Stimulated activated CD4-positive, alpha-beta T cell treated with anti-CD3 and anti-CD28 coated beads, Interleukin-1b, Interleukin-23, amount 100 ng/mL, for 4 hours (primary cell): ENCODE measurements at places on chromosomes 11 and 22.

DNA sequence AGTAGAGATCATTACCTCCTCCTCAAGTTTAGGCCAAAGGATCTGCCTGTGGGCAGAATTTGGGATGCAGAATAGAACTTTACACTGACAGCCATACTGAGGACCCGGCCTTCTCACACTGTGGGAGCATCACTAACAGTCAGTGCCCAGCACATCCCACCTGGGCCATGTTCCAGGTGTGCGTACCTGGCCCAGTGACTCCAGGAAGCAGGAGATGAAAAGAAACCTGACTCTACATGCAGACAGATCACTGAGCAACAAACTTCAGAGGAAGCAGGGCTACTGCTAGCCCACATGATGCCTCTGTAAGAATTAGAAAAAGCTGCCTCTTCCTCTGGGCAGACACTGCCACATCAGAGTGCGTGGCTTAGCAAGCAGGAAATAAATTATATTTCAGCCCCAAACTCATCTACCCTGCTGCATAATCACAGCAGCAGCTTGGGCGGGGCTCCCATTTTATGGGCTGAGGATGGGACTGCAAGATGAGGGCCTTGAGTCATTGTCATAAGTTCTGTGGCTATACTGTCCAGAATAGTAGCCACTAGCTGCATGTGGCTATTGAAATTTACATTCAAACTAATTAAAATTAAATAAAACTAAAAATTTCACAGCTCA, 6.0 kb upstream of the LMO2 start:
- DNase-seq, result no peak

GRCh38 chr11:62925745-62926679, 4.8 kb upstream of the CHRM1 start:
- no peak for DNase-seq

DNA sequence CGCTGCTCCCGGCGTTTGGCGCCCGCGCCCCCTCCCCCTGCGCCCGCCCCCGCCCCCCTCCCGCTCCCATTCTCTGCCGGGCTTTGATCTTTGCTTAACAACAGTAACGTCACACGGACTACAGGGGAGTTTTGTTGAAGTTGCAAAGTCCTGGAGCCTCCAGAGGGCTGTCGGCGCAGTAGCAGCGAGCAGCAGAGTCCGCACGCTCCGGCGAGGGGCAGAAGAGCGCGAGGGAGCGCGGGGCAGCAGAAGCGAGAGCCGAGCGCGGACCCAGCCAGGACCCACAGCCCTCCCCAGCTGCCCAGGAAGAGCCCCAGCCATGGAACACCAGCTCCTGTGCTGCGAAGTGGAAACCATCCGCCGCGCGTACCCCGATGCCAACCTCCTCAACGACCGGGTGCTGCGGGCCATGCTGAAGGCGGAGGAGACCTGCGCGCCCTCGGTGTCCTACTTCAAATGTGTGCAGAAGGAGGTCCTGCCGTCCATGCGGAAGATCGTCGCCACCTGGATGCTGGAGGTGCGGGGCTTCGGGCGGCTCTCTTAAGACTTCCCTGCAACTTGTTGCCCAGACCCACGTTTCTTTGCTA, at the start of gene CCND1:
CCND1 (plus strand) TSS at position 162 of the 587 bp plus-strand sequence; CDS start at position 320, 158 bp downstream.
- DNase-seq, result peak; percentile 47

- no peak for DNase-seq
Measured at GRCh38 chr11:125111001-125111342, 454 bp downstream of the TMEM218 start.

GRCh38 chr11:85965202-85965601, 103.7 kb downstream of the PICALM start:
- no peak for DNase-seq

DNA sequence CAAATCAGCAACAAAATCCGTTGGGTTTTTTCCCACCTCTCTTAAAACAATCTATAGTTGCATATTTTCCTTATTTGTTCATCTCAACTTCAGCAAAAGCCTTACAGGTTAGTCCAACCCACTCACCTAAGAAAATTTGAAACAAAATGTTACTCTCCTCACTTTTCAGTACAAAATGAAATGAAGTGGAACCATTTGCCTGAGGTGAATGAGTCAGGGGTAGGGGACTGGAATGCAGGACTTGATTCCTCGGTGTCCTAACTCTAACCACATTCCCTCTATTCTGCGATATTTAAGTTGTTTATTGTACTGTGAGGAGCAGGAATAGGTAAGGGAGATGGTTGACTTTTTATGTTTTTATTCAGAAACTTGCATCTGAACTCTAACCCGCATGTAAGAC, 16.4 kb downstream of the ATP5MG start:
- no peak for DNase-seq
